ENCODE measurements at places on chromosomes 3 and 15. TPM values are rescaled to one million over a fixed set of nuclear protein-coding genes. Genes with fewer than 3 reads are reported as not detected.

The CCR9 gene
- not detected for total RNA-seq

The GATA2 gene
- 19.8 TPM for total RNA-seq

The DNAJC19 gene
- total RNA-seq: 23.2 TPM

The PGBD4 gene
- total RNA-seq: 2.5 TPM

The FOXL2NB gene
- 0.23 TPM for total RNA-seq

The RUBCN gene
- total RNA-seq: 15.4 TPM

The CCDC80 gene
- 18.0 TPM for total RNA-seq

The FMN1 gene
- 15.6 TPM for total RNA-seq

The IQCH gene
- 3.2 TPM for total RNA-seq

The CCR8 gene
- not detected for total RNA-seq

The POC1A gene
- 28.3 TPM for total RNA-seq

DNA sequence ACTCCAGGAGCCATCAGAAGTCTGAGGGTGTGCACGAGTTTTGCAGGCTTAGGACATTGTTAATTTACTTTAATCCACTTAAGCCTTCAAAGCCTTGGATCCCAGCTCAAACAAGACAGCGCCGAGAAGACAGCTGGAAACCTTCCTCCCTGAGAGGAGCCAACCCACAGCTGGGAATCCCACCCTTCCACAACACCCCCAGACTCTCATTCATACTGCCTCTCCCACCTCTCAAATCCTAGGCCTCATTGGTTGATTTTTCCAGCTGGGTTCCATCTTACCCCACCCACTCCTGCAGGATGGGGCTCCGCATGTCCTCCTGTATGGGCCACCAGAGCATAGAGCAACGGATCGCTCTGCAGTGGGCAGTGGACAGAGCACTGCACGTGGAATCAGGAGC is 80.4 kb downstream of the SEMA5B start:
- H3K27me3 ChIP-seq: no peaks in the 10 kb centered on the region
- no peaks in the 10 kb centered on the region for H3K4me1 ChIP-seq
- DNase-seq: no peak

GRCh38 chr3:35438101-35438500 is 201.2 kb upstream of the ARPP21 start:
- no peaks in the 10 kb centered on the region for H3K4me1 ChIP-seq
- no peak overlapping the region for H3K27ac ChIP-seq
- H3K36me3 ChIP-seq: no peaks in the 10 kb centered on the region
- no peak for DNase-seq
- H3K27me3 ChIP-seq: no peaks in the 10 kb centered on the region

DNA sequence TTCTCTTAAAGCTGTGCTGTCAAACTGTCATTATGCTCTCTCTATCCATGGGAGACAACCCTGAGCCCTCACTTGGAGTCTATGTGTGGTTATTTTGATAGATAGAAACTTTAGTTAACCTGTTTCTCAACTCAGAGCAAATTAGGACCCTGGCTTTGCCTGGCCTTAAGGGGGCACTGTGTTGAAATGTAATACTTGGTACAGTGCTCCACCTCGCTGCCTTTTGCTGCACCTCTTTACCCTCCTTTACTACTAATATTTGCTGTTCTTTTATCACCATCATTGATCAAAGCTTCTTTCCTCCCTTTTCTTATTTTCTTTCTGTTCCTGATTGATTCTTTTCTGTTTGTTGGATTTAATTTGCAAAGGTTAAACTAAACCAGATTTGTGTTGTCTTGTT is 34.3 kb downstream of the STT3B start:
- H3K27me3 ChIP-seq: no peaks in the 10 kb centered on the region
- H3K36me3 ChIP-seq: no peaks in the 10 kb centered on the region
- no peaks in the 10 kb centered on the region for H3K4me1 ChIP-seq

GRCh38 chr3:51380601-51381332 is 4.3 kb upstream of the MANF start:
- H3K27me3 ChIP-seq: peaks cover 4% of the 10 kb centered on the region
- no peaks in the 10 kb centered on the region for H3K36me3 ChIP-seq
- H3K4me3 ChIP-seq: no peak overlapping the region
- no peak for DNase-seq
- H3K27ac ChIP-seq: no peak overlapping the region

DNA sequence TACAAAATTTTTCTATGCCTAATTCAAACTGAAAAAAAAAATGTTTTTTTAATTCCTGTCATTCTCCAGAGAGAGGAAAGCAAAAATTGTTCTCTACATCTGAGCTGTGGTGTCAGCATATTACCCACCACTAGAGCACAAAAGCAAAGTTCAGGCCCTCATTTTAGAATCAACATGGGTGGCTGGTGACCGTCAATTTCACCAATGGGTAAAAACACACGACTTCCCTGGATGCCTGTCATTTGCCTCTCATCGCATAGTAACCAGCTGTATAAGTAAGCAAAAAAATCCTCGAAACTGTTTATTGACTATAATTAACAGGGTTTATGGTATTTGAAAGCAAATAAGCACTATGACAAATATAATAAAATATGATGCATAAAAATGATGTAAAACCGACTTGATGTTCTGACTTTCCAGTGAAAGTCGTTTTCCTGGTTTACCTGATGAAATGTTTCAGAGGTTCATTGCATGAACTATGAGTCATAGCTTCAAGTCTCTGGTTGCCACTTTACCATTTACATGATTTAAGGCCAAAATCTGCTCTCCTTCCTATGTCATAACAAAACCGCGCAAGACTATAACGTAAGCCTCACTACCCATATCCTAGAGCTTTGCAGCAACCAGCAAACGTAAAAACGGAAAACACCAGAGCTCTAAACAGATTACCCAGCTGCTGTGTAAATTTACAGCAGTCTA is 60.5 kb downstream of the THBS1 start:
- H3K4me3 ChIP-seq: no peak overlapping the region
- no peaks in the 10 kb centered on the region for H3K27me3 ChIP-seq
- H3K4me1 ChIP-seq: peaks cover 8% of the 10 kb centered on the region
- no peaks in the 10 kb centered on the region for H3K36me3 ChIP-seq

DNA sequence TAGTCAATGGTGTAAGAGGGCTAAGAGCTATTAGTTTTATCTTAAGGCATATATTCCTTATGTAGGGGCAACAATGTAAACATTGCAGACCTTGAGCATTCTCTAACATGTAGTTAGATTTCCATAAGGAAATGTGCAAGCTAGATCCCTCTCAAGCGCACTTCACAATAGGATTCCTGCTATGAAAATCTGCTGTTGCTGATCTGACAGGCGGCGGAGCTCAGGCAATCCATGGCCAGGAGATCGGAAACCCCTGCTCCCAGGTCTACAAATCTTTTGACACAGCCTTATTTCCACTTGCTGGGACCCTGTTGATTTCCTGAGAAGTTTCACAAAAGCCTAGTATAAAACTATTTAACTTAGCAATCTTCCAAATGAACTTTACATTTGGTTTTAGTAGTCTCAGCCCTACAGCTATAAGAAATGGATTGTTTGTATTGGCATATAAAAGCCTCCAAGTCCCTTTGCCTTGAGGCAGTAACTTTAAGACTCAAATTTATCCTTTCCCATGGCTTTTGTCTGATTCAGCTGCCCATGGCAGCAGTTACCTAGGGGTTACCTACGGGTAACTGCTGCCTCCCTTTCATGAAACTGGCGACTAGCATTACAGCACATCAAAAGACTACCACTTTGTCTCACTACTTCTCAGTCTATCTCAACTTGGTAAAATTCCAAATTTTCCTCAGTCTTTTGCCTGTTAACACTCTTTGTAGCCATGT is 22.7 kb downstream of the TRA2B start:
- H3K27me3 ChIP-seq: no peaks in the 10 kb centered on the region
- H3K4me1 ChIP-seq: no peaks in the 10 kb centered on the region
- no peak for DNase-seq
- H3K27ac ChIP-seq: no peak overlapping the region
- H3K4me3 ChIP-seq: no peak overlapping the region

GRCh38 chr15:39198044-39199000 is 382.6 kb upstream of the THBS1 start:
- H3K27ac ChIP-seq: no peak overlapping the region
- no peak for DNase-seq
- H3K36me3 ChIP-seq: no peaks in the 10 kb centered on the region
- H3K4me1 ChIP-seq: peaks cover 23% of the 10 kb centered on the region
- H3K4me3 ChIP-seq: no peak overlapping the region

GRCh38 chr15:40016224-40016865 is 22.6 kb downstream of the SRP14 start:
- H3K27ac ChIP-seq: no peak overlapping the region
- no peak overlapping the region for H3K4me3 ChIP-seq
- DNase-seq: no peak
- peaks cover 57% of the 10 kb centered on the region for H3K36me3 ChIP-seq
- H3K27me3 ChIP-seq: no peaks in the 10 kb centered on the region

DNA sequence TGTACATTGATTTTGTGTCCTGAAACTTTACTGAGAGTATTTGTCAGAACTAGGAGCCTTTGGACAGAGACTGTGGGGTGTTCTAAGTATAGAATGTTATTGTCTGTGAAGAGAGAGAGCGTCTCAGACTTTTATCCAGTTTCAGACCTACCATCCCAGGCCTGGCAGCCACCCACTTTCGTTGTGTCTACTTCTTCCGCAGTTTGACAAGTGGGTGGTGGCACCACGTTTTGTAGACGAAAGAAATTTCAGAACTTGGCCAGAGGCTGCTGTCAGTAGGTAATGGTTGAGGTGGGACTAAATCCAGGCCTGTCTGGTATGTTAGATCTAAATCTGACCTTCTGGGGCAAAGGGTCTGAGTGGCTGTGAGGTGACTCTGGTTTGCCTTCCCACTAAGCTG is 13.4 kb upstream of the TRAK1 start:
- H3K4me1 ChIP-seq: peaks cover 13% of the 10 kb centered on the region
- no peaks in the 10 kb centered on the region for H3K36me3 ChIP-seq
- no peak overlapping the region for H3K4me3 ChIP-seq
- no peaks in the 10 kb centered on the region for H3K27me3 ChIP-seq

DNA sequence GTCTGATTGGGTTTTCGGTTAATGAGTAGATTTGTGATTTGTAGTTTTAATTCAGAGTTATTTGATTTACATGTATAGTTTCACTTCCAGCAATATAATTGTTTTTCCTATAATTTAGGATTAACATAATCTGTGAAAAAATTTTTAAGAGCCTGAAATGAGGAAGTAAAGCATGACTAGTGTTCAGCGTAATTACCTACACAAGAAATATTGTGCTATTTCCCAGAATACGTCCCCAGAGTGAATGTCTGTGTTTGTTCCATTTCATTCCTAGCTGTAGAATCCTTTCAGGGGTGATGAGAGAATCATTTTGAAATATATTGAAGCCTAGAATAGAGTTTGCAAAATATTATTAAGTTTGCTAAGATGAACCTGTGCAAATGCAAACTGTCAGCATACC is 247.1 kb downstream of the BBX start:
- H3K36me3 ChIP-seq: no peaks in the 10 kb centered on the region
- DNase-seq: no peak
- H3K4me1 ChIP-seq: no peaks in the 10 kb centered on the region
- H3K4me3 ChIP-seq: no peak overlapping the region
- H3K27ac ChIP-seq: no peak overlapping the region
- no peaks in the 10 kb centered on the region for H3K27me3 ChIP-seq

- no peak overlapping the region for H3K27ac ChIP-seq
- H3K27me3 ChIP-seq: no peaks in the 10 kb centered on the region
- DNase-seq: no peak
- no peaks in the 10 kb centered on the region for H3K4me1 ChIP-seq
- H3K4me3 ChIP-seq: no peak overlapping the region
Measured at GRCh38 chr15:85771781-85772445, 22.8 kb downstream of the KLHL25 start.

- no peak overlapping the region for H3K27ac ChIP-seq
- H3K4me3 ChIP-seq: no peak overlapping the region
- no peaks in the 10 kb centered on the region for H3K27me3 ChIP-seq
- DNase-seq: no peak
Measured at GRCh38 chr15:50150349-50150748, 31.3 kb upstream of the ATP8B4 start.

DNA sequence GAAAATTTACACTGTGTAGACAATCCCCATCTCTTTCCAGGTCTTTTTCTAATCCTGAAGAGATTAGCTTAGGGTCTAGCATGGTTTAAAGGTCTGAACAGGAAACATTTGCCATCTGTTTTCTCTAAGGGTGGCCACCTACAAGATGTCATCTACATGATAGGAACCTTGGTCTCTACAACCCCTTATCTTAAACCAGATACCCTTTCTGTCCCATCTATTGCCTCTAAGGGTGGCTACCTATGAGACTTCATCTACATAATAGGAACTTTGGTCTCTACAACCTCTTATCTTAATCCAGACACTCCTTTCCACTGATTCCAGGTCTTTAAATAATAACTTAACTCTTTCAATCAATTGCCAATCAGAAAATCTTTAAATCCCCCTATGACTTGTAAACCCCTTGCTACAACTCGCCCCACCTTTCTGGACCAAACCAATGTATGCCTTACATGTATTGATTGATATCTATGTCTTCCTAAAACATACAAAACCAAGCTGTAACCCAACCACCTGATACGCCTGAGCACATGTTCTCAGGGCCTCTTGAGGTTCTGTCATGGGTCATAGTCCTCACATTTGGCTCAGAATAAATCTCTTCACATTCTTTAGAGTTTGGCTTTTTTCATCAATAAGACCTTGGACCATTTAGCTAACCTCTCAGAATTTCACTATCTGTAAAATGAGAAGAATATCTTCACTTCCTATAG is 605.0 kb downstream of the TUSC7 start:
- H3K27ac ChIP-seq: no peak overlapping the region
- no peaks in the 10 kb centered on the region for H3K27me3 ChIP-seq
- H3K4me1 ChIP-seq: no peaks in the 10 kb centered on the region
- H3K4me3 ChIP-seq: no peak overlapping the region
- no peak for DNase-seq
- H3K36me3 ChIP-seq: no peaks in the 10 kb centered on the region

GRCh38 chr15:80609512-80609946 is 85.6 kb upstream of the ABHD17C start:
- no peak overlapping the region for H3K27ac ChIP-seq
- H3K36me3 ChIP-seq: no peaks in the 10 kb centered on the region
- no peak for DNase-seq
- no peaks in the 10 kb centered on the region for H3K4me1 ChIP-seq
- H3K4me3 ChIP-seq: no peak overlapping the region

- no peak for DNase-seq
- H3K4me3 ChIP-seq: no peak overlapping the region
- H3K27me3 ChIP-seq: no peaks in the 10 kb centered on the region
Measured at GRCh38 chr3:145224886-145225285, 936.1 kb downstream of the PLOD2 start.

GRCh38 chr3:71302604-71303003 is 280.9 kb downstream of the FOXP1 start:
- no peaks in the 10 kb centered on the region for H3K4me1 ChIP-seq
- H3K36me3 ChIP-seq: no peaks in the 10 kb centered on the region
- no peak overlapping the region for H3K4me3 ChIP-seq
- no peaks in the 10 kb centered on the region for H3K27me3 ChIP-seq
- no peak overlapping the region for H3K27ac ChIP-seq

- DNase-seq: peak; percentile 27
- H3K27ac ChIP-seq: no peak overlapping the region
- H3K4me1 ChIP-seq: peaks cover 3% of the 10 kb centered on the region
- H3K4me3 ChIP-seq: no peak overlapping the region
- H3K27me3 ChIP-seq: no peaks in the 10 kb centered on the region
Measured at GRCh38 chr3:179410331-179410730, 40.9 kb downstream of the GNB4 start.

- no peaks in the 10 kb centered on the region for H3K27me3 ChIP-seq
- DNase-seq: no peak
- H3K4me3 ChIP-seq: no peak overlapping the region
- no peak overlapping the region for H3K27ac ChIP-seq
Measured at GRCh38 chr15:60527456-60527855, 48.5 kb upstream of the ICE2 start.

All from SJCRH30 (cell line).